ENCODE measurements at places on chromosomes 16 and 17. TPM values are rescaled to one million over a fixed set of nuclear protein-coding genes. Genes with fewer than 3 reads are reported as not detected.

- DNase-seq, result no peak
Measured at GRCh38 chr16:22353191-22353919, 21.1 kb downstream of the CDR2 start.

GRCh38 chr17:81722184-81723120, 10.4 kb downstream of the SLC25A10 start:
- DNase-seq, result peak; percentile 57

DNA sequence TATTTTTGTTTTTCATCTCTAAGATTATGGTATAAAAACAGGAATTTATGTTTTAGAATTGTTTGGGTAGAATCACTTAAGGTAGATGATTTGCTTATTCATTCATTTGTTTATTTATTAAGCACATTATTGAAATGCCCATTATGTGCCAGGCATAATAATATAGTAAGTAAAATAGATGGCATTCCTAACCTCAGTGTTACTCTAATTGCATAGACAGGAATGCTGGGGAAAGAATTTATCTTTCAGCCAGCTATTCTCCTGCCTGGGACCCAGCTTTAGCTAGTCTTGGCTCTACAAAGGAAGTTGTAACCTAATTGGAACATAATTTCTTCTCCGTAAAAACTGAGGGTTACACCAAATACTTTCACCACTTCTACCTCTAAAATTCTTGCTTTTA, 44.6 kb downstream of the NFAT5 start:
- DNase-seq, result no peak

DNA sequence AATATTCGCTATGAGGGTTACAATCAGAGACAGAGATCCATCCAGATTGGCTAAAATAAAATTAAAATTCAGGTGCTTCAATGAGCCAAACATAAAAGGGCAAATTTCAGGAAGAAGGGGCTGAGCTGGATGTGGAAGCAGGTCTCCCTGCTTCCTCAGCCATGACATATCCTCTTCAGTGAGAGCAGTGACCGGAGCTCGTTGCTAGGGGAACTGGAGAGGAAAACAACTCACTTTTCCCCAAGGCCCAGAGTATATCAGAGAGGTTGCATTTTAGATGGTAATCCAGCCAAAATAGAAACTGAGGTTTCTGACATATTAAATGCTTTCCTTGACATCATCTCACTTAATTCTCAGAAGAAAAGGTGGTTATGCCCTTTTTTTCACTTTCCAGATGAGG, 503.5 kb downstream of the HS3ST4 start:
- no peak for DNase-seq

The KCNJ18 gene
- total RNA-seq, result 0.35 TPM
